ENCODE measurements at places on chromosomes 11 and 22.
A peak's percentile ranks its signal among the peaks of the same experiment; 100 is the strongest.

- DNase-seq: no peak
These were observed 8.9 kb downstream of the SCARF2 start for GRCh38 chr22:20428496-20429253.

DNA sequence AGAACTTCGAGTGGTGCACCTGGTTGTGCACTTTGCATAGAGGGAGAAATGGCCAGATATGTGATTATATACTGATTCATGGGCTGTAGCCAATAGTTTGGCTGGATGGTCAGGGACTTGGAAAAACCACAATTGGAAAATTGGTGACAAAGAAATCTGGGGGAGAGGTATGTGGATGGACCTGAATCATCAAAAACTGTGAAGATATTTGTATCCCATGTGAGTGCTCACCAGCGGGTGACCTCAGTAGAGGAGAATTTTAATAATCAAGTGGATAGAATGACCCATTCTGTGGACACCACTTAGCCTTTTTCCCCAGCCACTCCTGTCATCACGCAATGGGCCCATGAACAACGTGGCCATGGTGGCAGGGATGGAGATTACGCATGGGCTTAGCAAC, 48.0 kb upstream of the NARS2 start:
- no peak for DNase-seq

- DNase-seq: no peak
These were observed 60.5 kb downstream of the CWC15 start for GRCh38 chr11:94912806-94913205.

DNA sequence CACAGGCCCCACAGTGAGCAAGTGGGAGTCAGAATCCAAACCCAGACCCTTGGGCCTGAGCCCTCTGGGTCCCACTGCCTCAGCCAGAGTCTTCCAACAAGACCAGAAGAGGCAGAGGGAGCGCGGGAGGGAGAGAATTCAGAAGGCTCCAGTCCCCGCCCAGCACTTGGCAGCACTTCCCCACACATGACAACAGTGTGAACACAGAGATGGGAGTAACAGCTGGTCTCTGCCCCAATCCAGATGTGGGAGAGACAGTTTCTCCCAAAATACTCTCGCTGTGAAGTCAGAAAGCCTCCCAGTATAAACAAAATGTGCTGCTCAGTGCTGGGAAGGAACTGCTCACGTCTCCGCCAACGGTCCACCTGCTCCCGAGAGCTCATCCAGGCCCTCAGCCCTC, 219.9 kb downstream of the MN1 start:
- DNase-seq: no peak

DNA sequence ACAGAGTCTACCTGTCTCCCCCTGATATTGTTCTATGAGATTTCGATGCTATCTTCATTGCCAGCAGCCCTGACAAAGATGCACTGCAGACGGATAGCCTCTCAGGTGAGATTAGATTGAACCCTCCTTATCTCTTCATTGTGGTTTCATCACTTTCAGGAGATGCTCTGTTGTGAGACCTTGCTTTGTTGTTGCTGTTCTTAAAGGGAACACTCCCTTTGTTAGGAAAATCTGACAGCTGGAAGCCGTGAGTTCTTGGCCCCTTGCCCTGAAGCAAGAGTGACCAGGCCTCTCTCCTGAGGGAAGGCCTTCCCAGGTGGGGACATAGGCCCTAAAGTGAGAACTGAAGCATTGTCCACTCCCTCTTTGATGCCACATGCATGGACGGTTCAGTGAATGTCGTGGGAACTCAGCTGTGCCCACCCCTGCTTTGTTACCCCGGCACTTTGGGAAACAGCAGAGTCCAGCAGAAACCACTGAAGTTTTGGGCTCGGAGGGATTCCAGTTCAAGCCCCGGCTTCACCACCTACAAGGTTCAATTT, 976.1 kb downstream of the TBC1D22A start:
- DNase-seq: no peak

DNA sequence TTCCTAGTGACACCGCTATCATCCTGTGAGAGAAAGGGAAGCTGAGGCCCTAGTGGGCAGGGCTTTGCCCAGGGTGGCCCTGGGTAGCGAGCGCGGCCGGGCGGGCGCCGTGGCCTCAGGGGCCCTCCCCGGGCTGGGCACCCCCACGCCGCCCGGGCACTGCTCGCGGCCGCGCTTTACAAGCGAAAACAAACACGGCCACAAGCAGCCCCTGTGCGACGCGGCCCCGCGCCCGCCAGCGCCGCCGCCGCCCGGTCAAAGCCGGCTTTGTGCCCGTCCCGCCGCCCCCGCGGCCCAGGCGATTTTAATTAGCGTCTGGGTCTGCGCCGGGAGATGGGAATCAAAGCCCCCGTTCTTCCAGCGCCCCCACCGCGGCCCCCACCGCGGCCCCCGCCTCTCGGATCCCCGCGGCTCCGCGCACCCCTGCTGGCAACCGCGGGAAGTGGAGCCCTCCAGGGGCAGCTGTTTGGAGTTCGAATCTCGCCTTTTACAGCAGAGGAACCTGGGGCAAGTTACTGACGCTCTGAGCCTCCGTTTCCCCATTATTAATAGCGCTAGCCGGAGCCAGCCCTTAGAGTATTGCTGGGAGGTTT, 47.9 kb downstream of the CHRDL2 start:
- DNase-seq: no peak

- DNase-seq: no peak
These were observed 57.3 kb downstream of the BDNF start for GRCh38 chr11:27642954-27643353.

DNA sequence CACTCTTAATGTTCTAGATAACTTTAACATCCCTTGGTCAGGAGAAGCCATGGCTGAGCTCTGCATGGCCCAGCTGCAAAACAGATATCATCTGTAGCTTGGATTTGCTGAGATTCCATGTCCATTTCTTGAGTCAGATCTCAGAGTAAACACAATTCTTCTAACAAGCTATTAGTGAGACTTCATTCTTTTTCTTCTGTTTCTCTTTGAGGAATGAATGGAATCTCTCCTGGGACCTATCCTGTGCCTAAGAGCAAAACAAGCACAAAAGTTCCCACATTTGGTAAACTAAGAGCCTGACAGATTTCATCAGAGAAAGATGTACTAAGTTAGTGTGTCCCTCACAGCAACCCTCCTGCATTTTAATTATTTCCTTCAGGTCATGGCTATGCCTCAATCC, 142.8 kb downstream of the MAML2 start:
- no peak for DNase-seq

GRCh38 chr11:101915791-101916291, 481 bp downstream of the ANGPTL5 start:
- peak; percentile 15 for DNase-seq

DNA sequence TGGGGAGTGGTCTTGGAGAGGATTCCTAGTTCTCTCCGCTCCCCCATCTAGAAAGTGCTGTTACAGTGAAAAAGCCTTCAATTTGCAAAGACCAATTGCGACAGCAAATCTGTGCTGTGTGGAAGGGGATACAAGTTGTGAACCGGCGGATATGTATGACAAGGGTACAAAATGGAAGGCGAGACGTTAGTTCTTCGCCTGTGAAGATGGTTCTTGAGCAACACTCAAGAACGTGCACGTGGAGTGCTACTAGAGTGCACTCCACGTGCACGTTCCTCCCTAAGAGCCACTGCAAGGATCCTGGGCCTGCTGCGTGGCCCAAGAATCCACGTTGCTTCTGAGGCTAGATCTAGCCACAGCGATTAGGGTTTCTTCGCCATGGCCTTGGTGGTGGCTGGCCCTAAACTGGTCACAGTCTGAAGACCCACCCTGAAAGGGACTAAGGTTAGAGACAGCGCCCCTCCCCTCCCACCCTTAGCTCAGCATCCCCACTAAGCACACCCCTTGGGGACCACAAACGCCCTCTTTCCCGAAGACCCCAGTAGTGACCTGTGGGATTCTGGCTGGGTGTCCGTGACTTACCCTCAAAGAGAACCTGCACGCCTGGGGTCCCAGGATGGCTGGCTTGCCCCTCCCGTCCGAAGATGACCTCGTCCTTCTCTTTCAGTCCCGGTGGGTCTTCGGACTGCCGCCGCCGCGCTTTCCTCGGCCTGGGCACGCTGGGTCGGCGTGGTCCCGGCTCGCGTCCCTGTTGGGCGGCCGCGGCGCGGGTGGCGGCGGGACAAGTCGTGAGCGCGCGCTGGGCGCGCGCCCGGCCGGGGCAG, 519 bp upstream of the PDE3B start:
- no peak for DNase-seq

- DNase-seq: no peak
These were observed at the start of gene PITPNM1 for GRCh38 chr11:67504950-67505581. Gene PITPNM1 (minus strand): TSS chr11:67505363. CDS start chr11:67504180, 1,183 bp downstream.

- DNase-seq: no peak
These were observed 1.4 kb downstream of the CHRNA10 start for GRCh38 chr11:3669742-3670183.

- DNase-seq: no peak
These were observed 955.6 kb downstream of the OPCML start for GRCh38 chr11:132576706-132577105.
